ENCODE measurements at places on chromosomes 2 and 18. TPM values are rescaled to one million over a fixed set of nuclear protein-coding genes. Genes with fewer than 3 reads are reported as not detected.
A peak's percentile ranks its signal among the peaks of the same experiment; 100 is the strongest.

DNA sequence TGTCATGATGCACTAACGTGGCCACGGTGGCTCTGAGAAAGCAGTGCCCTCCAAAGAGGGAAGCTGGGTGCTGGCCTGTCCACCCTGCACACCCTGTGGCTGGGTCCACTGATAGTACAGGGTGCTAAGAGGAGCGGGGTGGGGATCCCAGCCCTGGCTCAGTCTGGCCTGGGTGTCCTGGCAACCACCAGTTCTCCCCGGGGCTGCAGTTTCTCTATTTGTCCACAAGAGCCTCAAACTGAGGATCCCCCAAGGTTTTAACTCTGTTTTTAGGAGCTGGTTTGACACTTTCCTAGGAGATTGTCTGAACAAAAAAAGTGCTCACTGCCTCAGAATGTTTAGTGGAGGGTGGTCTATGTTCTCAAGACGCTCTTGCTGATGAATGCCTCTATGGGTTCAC, 29.0 kb downstream of the EDAR start:
- no peak for DNase-seq
- no peaks in the 10 kb centered on the region for H3K36me3 ChIP-seq
- no peak overlapping the region for H3K27ac ChIP-seq

DNA sequence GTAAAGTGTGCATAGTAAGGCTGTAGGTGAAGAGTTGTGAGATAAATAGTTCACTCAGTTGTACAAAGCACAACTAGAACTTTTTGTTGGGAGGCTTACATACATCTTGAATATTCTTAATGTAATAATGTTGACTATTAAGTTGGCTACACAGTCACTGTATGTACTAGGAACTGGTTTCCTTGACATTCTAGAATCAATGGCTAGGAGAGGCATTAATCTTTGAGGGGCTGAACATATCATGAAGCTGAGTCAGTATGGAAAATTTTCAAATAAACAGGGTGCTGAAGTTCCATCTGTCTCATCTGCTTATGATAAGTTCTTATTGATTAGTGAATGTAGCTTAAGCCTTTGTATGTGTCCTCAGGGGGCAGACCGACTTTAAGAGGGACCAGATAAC, 23.4 kb downstream of the METTL21A start:
- no peaks in the 10 kb centered on the region for H3K36me3 ChIP-seq

GRCh38 chr2:203949228-203949627, 12.7 kb downstream of the ICOS start:
- H3K36me3 ChIP-seq: no peaks in the 10 kb centered on the region
- H3K4me3 ChIP-seq: no peak overlapping the region
- no peak for DNase-seq
- H3K27ac ChIP-seq: no peak overlapping the region

The FHL2 gene
- 11.9 TPM for total RNA-seq

- H3K36me3 ChIP-seq: no peaks in the 10 kb centered on the region
- H3K27ac ChIP-seq: no peak overlapping the region
- no peaks in the 10 kb centered on the region for H3K27me3 ChIP-seq
- no peak overlapping the region for H3K4me3 ChIP-seq
- no peak for DNase-seq
- peaks cover 9% of the 10 kb centered on the region for H3K4me1 ChIP-seq
Measured at GRCh38 chr18:48983793-48984437, 33.1 kb upstream of the SMAD7 start.

GRCh38 chr2:219104107-219105035, 43.6 kb upstream of the IHH start:
- no peak for DNase-seq
- H3K27ac ChIP-seq: no peak overlapping the region
- no peaks in the 10 kb centered on the region for H3K36me3 ChIP-seq
- H3K4me3 ChIP-seq: no peak overlapping the region
- H3K4me1 ChIP-seq: peaks cover 11% of the 10 kb centered on the region

DNA sequence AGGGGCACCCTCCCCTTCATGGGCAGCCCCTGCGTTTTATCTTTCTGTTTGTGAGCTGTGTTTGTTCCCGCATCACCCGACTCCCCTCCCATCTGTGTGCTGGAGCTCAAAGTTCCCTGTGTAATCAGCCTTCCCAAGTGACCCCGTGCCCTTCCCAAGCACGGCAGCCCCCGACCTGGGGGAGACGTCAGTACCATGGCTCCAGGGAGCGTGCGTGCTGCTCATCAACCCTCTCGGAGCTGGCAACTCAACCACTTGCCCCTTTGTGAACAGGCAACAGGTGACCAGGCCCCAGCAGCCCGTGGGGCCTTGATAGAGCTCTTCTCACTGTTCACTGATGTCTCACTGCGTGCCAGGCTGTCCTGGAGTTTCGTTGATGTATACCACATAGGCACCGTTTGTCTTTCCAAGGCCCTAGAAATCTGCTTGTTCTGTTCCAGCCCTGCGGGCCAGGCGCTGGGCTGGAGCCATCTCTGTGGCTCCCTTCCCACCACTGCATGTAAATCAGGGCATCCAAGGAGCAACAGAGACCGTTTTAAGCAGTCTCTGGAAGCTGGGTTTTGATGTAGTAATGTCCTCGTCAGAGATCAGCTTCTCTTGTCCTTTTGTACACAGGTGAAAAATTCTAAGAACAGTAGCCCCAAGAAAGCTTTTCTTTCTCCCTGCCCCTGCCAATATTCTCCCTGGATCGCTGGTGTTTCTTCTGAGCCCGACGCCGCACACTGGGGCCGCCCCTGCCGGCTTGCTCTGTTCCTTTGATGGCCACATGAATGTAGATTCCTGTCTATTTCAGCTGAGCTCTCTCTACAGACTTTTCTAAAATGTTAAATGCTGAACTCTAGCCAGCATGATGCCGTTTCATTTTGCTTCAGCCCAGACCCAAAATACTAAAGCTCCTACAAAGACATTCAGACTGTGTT, 107.0 kb upstream of the PTPRM start:
- peak; percentile 75 for DNase-seq
- no peaks in the 10 kb centered on the region for H3K36me3 ChIP-seq
- H3K4me3 ChIP-seq: no peak overlapping the region
- H3K27me3 ChIP-seq: no peaks in the 10 kb centered on the region
- H3K27ac ChIP-seq: peak overlapping the region; percentile 18

DNA sequence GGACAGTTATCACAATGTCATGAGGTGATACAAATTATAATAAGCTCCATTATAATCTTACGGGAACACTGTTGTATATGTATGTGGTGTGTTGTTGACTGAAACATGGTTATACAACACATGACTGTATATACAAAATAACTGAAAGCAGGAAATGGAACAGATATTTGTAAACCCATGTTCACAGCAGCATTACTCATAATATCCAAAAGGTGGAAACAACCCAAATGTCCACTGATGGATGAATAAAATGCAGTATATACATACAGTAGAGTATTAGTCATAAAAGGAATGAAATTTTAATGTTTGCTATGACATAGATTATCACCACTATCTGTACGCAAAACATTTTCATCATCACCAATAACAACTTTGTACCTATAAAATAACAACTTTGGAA, 107.3 kb downstream of the USP34 start:
- H3K4me3 ChIP-seq: no peak overlapping the region
- H3K4me1 ChIP-seq: no peaks in the 10 kb centered on the region
- no peak for DNase-seq
- no peak overlapping the region for H3K27ac ChIP-seq
- H3K36me3 ChIP-seq: peaks cover 11% of the 10 kb centered on the region

- H3K36me3 ChIP-seq: no peaks in the 10 kb centered on the region
- DNase-seq: no peak
Measured at GRCh38 chr2:128642821-128643220, 324.2 kb upstream of the HS6ST1 start.

- peaks cover 18% of the 10 kb centered on the region for H3K4me1 ChIP-seq
- no peak overlapping the region for H3K27ac ChIP-seq
- no peaks in the 10 kb centered on the region for H3K27me3 ChIP-seq
- H3K4me3 ChIP-seq: no peak overlapping the region
Measured at GRCh38 chr18:35478520-35479435, 19.0 kb downstream of the INO80C start.

DNA sequence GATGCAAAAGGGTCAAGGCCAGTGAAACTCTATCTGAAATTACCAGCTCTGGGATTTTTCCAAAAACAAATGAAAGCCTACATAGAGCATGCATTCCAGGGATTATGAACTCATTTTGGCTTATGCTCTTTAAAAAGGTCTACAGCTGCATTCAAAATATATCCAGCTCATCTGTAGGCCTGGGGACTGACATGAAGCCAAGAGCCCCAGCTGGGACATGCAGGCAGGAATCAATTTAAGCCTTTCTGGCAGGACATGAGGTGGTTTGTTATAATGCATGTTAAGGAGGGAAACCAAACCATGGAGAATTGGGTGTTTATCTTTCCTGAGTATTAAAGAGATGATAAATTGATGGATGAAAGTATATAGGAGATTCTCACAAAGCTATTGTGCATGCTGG, 164.5 kb downstream of the RBM43 start:
- no peaks in the 10 kb centered on the region for H3K4me1 ChIP-seq
- no peak overlapping the region for H3K27ac ChIP-seq
- H3K36me3 ChIP-seq: no peaks in the 10 kb centered on the region
- no peak overlapping the region for H3K4me3 ChIP-seq

- H3K36me3 ChIP-seq: no peaks in the 10 kb centered on the region
- H3K27me3 ChIP-seq: no peaks in the 10 kb centered on the region
- H3K4me3 ChIP-seq: no peak overlapping the region
- H3K27ac ChIP-seq: no peak overlapping the region
Measured at GRCh38 chr2:48551548-48551947, 21.6 kb downstream of the STON1 start.

DNA sequence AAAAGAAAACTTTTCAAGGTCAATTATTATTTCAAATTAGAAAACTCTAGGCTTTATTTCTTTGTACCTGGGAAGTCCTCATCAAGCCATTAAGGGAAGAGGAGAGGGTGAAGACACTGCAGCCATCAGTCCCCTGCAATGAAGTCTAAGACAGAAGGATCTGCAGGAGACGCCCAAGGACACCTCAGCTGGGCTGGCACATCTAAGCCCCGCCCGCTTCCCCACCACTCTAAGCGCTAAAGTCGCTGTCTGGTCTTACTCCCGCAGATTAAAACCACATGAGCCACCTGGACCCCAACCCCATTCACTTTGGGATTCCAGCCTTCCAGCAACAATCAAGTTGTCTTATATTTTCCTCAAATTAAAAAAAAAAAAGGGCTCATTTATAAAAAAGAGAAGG, 104.4 kb downstream of the AFF3 start:
- H3K4me3 ChIP-seq: no peak overlapping the region
- no peaks in the 10 kb centered on the region for H3K27me3 ChIP-seq
- no peak overlapping the region for H3K27ac ChIP-seq
- no peak for DNase-seq
- H3K4me1 ChIP-seq: no peaks in the 10 kb centered on the region

The CDH7 gene
- 0.20 TPM for total RNA-seq

DNA sequence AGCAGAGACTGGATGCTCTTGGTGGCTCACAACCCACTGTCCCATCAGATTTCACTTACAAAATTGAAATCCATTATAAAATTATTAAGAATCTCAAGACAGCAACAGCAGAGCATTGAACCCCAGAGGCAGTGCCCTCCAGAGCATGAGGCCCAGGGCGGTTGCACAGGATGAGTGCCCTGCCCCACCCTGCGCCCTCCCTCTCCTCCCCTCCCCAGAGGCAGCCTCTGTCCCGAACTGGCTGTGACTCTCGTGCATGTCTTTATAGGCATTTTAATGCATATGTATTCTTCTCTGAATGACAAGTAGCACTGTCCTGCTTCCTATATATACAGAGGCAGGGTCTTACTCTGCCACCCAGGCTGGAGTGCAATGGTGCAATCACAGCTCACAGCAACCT, 10.4 kb downstream of the MFSD2B start:
- no peaks in the 10 kb centered on the region for H3K27me3 ChIP-seq
- H3K4me3 ChIP-seq: no peak overlapping the region
- no peaks in the 10 kb centered on the region for H3K4me1 ChIP-seq
- DNase-seq: no peak
- H3K27ac ChIP-seq: no peak overlapping the region

The SLC35F5 gene
- 118 TPM for total RNA-seq

- H3K36me3 ChIP-seq: no peaks in the 10 kb centered on the region
- DNase-seq: no peak
Measured at GRCh38 chr2:50732796-50733195, 299.1 kb downstream of the NRXN1 start.

DNA sequence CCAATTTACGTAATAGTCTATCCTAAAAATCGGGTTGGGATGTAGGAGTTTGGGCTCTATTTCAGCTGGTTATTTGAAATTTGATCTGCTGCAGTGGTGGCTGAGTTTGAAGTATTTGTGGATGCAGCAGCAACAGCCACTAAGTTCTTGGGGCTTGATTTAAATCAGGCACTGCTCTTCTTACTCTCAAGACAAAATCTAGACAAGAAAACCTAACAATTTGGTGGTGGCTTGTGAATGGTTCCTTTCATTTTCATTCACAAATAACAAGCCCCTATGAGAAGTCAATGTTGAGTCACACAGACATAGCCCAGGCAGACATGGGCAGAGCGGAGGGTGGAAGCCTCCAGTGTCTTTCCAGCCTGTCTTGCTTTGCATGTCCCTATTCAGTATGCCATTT, 199.3 kb downstream of the LTBP1 start:
- no peaks in the 10 kb centered on the region for H3K27me3 ChIP-seq
- DNase-seq: no peak
- H3K4me1 ChIP-seq: no peaks in the 10 kb centered on the region
- H3K4me3 ChIP-seq: no peak overlapping the region
- H3K36me3 ChIP-seq: no peaks in the 10 kb centered on the region

The SMIM21 gene
- not detected for total RNA-seq

The EPB41L5 gene
- 84.3 TPM for total RNA-seq

- H3K4me1 ChIP-seq: no peaks in the 10 kb centered on the region
- no peak overlapping the region for H3K27ac ChIP-seq
- DNase-seq: no peak
- H3K36me3 ChIP-seq: no peaks in the 10 kb centered on the region
- no peaks in the 10 kb centered on the region for H3K27me3 ChIP-seq
- H3K4me3 ChIP-seq: no peak overlapping the region
Measured at GRCh38 chr2:224145751-224146355, 106.8 kb upstream of the SERPINE2 start.

GRCh38 chr2:213242653-213243052, 41.6 kb upstream of the SPAG16 start:
- no peak overlapping the region for H3K27ac ChIP-seq
- H3K27me3 ChIP-seq: no peaks in the 10 kb centered on the region
- no peaks in the 10 kb centered on the region for H3K36me3 ChIP-seq
- H3K4me1 ChIP-seq: no peaks in the 10 kb centered on the region
- H3K4me3 ChIP-seq: no peak overlapping the region

- no peaks in the 10 kb centered on the region for H3K27me3 ChIP-seq
- H3K36me3 ChIP-seq: no peaks in the 10 kb centered on the region
- no peak overlapping the region for H3K27ac ChIP-seq
- DNase-seq: peak; percentile 6
- H3K4me1 ChIP-seq: no peaks in the 10 kb centered on the region
Measured at GRCh38 chr2:10514743-10515142, 66.6 kb upstream of the ODC1 start.

The SLC4A3 gene
- 0.30 TPM for total RNA-seq

The HOXD9 gene
- total RNA-seq: 0.40 TPM

DNA sequence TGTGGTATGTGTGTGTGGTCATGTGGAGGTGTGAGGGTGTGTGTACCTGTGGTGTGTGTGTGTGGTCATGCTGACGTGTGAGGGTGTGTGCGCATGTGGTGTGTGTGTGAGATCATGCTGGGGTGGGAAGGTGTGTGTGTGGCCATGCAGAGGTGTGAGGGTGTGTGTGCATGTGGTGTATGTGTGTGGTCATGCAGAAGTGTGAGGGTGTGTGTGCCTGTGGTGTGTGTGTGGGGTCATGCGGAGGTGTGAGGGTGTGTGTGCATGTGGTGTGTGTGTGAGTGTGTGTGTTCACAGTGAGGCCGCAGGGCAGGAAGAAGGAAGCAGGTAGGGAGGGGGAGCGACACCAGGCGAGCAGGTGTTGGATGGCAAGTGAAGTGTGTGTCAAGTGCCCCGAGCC, 259.0 kb downstream of the LOXHD1 start:
- H3K36me3 ChIP-seq: no peaks in the 10 kb centered on the region
- H3K27me3 ChIP-seq: peaks cover 4% of the 10 kb centered on the region
- no peak overlapping the region for H3K27ac ChIP-seq
- H3K4me1 ChIP-seq: no peaks in the 10 kb centered on the region
- no peak overlapping the region for H3K4me3 ChIP-seq
